Tibial artery (tissue), 4 donors: ENCODE measurements at places on chromosomes 2 and 18.

DNA sequence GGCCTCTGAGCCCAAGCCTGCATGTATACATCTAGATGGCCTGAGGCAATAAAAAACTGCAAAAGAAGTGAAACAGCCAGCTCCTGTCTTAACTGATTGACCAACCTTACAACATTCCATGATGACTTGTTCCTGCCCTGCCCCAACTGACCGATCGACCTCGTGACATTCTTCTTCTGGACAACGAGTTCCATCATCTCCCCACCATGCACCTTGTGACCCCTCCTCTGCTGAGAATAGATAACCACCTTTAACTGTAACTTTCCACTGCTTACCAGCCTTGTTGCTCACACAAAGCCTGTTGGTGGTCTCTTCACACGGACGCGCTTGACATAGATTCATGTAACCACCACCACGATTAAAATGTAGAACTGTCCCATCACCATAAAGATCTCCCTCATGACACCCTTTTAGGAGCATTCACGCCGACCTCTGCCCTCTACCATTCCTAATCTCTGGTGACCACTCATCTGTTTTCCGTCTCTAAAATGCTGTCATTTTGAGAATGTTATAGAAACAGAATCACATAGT lies 120.1 kb upstream of the REV1 start:
- no peak for DNase-seq

DNA sequence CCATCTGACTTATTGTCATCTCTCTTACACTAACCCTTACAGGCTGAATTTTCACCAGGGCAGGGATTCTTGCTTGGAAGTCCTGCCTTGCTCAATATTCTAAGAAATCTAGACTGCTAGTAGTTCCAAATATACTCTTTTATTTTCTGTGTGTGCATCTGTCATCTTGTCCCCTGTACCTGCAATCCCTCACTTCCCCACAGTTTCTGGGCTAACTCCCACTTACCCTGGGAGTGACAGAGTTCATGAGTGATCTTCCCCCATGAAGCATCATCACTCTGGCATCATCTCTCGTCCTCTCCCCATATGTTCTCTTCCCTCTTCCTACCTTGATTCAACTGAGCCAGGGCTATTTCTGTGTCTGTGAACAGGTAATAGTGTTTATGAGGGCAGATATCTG lies 35.7 kb downstream of the HNMT start:
- no peak for DNase-seq

- no peak for DNase-seq
Observed at GRCh38 chr2:84856787-84857186, 24.1 kb downstream of the TRABD2A start.

GRCh38 chr2:190838492-190838910 lies 42.1 kb upstream of the GLS start:
- DNase-seq, result no peak

DNA sequence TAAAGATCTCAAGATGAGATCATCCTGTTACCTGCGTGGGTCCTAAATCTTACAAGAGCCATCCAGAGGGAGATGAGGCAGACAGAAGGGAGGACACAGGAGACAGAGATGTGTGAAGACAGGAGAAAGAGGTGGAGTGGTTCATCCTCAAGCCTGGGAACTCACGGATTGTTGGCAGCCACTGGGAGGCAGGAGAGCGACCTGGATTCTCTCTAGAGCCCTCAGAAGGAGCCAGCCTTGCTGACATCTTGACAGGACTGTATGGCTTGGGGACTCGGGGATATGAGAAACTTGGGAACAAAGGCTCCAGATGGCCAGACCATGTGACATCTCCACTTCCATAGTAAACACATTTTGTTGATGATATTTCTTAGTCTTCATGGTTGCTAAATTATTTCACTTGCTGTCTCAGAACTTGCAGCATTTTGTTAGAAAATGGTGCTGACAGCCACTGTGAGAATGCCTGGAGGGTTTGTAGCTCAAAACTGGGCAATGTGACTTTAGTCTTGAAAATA lies 57.8 kb upstream of the MC2R start:
- no peak for DNase-seq

GRCh38 chr2:128324008-128324896 lies 5.6 kb upstream of the HS6ST1 start:
- DNase-seq, result no peak

GRCh38 chr2:64686283-64686956 lies 32.7 kb upstream of the SERTAD2 start:
- DNase-seq, result no peak

GRCh38 chr2:175984846-175985245 lies 17.2 kb downstream of the LNPK start:
- no peak for DNase-seq

- DNase-seq, result no peak
Observed at GRCh38 chr2:30041884-30042283, 104.9 kb upstream of the YPEL5 start.

- DNase-seq, result peak; percentile 17
Observed at GRCh38 chr2:240424341-240425235, 10.9 kb upstream of the GPC1 start.

GRCh38 chr18:67932271-67932670 lies 415.8 kb upstream of the DSEL start:
- no peak for DNase-seq

DNA sequence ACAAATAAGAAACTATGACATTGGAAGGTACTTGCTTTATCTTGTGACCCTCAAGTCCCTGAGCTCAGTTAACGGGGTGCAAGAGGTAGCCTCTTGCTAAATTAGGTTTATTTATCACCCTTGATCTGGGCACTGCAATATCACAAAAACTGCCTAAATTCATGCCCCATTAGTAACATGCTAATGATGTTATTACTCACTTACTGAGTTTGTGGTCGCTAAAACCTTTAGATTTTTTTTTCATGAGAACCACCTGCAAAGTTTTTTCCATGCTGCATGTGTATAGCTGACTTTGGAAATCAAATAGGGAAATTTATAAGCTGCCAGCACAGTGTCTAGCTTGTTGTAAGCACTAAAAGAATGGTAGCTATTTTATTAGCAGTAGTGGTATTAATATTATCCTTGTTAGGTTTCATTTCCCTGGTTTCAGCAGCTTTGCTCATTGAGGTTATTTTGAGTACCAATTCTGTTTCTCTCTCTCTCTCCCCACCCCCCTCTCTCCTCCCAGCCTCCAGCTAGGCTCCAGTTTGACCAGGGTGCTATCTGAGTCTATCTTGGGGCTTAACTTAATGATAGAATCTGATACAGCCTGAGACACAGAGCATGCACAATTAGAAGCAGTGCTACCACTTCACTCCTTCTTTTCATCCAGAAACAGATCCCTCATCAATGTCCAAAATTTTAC lies 88.7 kb upstream of the ATP8B1 start:
- DNase-seq, result no peak

- DNase-seq, result no peak
Observed at GRCh38 chr18:54023471-54023870, 201.0 kb downstream of the MBD2 start.

DNA sequence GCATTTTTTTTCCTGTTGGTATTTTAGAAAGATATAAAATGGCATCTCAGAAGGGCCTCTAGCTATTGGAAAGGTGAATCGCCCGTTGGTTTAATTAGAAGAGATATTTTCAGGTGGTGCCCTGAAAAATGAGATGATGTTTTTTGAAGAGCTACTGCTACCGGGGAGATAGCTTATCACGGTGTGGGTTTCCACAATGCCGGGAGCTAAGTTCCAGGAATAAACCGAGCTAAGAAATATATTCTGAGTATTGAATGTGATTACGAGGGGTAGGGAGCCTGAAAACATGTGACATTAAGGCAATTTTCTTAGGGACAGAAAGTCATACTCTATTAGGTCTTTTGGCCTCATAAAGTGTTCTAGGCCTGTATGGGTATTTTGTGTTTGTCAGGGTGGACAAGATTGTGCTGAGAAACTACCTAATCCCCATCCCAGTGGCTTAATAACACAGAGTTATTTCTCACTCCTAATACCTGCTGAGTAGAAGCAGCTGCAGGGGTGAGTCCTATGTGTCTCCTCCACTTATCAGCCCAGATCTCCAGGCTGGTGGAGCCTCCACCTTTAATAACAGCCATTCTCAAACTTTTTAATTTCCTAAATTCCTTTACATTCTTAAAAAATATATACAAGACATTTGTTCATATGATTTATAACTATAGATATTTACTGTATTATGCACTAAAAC lies 150.2 kb downstream of the LRRTM1 start:
- no peak for DNase-seq

GRCh38 chr2:63506320-63506719 lies 82.0 kb downstream of the WDPCP start:
- DNase-seq, result no peak

DNA sequence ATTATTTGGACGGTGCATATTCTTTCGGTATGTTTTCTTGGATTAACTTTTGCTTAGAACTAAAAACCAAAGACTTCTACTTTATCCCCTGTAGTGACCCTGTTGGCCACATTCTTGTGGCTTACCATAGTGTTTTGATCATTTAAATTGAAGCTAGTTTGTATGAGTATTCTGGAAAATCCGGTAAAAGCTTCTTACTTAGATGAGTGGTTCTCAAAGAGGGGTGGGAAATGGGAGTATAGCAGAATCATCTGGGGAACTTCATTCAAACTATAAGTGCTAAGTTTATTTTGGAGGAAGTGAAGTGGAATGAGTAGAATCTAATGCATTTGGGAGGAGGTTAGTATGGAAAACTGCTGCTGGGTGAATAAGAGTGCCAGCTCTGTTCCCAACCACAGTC lies 3.8 kb downstream of the PPP1CB start:
- DNase-seq, result no peak

- no peak for DNase-seq
Observed at GRCh38 chr2:141439524-141439923, 691.3 kb downstream of the LRP1B start.

DNA sequence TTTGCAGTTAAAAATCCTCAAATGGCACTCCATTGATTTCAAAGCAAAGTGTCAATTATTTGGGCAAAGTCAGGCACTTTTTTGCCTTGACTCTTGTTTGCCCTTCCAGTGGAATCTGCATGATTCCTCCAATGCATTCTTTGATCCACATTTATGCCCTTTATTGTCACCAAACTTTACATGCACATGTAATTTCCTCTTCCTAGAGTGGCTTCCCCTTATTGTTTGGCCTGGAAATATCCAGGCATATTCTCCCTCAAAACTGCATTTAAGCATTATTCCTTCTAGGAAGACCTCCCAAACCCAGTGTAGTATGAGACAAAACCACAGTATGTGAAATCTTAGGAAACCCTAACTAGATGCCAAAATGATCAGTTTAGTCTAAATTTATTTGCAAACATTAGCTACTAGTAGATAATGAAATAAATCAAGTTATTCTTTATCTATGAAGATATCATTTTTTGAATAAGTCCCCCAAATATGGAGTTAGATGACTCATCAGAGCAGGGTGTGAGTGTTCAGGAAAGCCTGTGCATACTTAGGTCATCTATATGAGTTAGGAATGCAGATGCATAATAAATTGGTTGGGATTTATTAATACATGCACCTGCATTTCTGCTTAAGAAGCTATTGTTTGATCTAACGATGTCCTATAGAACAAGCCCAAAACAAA lies 433.3 kb upstream of the TCF4 start:
- no peak for DNase-seq

DNA sequence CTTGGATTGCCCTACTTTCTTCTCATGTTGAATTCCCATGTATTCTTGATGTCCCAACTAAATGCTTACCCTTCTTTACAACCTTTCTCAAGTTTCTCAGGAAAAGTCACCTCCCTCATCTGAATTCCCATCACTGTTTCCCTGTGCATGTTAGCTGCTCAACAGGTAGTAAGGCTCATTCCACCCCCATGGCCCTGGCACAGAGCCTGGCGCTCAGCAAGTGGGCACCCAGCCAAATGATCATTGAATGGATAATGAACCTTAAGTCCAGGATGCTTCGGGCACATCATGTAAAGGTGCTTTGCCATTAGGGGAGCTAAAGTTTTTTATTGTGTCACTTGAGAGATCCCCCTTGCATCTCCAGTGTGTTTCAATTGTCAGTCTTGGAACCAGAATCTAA lies 124.0 kb downstream of the PKP4 start:
- no peak for DNase-seq

DNA sequence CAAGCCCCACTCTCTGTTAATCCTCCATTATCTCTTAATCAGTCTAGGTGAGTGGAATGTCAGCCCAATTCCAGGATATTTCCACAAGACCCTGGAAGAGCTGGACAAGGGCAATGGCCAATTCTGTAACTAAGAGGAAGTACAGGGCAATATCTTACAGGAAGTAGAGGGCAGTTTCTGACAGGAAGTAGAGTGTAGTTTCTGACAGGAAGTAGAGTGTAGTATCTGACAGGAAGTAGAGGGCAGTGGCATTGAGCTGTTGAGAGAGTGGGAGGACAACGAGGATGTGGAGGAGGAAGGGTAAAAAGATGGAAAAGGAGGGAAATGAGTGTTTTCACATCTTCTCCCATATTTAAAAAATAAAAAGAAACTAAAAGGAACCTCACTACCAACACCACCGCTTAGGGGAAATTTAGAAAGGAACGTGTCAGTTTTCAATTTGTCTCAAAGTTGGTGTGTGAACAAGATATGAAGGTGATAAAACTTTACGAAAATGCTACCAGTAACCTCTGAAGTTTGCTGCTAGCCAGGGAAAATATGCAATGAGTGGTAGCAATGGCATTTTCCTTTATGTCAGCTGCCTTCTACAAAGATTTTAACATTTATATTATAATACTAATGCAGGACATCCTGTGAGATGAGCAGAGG lies 430.9 kb upstream of the HNRNPA3 start:
- DNase-seq, result no peak

DNA sequence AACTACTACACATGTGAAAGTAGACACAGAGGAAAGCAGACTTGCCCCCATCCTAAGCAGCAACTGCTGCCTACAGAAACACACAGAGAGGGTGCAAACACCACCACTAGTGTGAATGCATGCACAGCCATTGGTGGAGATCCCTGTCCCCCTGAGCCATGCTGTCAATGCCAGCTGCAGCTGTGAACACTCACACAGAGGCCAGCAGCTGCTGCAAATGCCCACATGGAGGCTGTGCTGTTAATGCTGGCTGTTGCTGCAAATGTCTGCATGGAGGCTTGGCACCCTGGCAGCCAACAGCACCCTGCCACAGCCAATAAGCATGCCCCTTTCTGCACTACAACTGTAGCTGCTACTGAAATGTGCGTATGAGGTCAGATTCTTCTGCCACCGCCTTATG lies 355.0 kb downstream of the LNPK start:
- DNase-seq, result no peak
